ENCODE measurements at places on chromosomes 5 and 9.
A peak's percentile ranks its signal among the peaks of the same experiment; 100 is the strongest.

GRCh38 chr5:172598251-172599203 is 42.5 kb upstream of the NEURL1B start:
- DNase-seq: no peak

- no peak for DNase-seq
These were observed 490.9 kb downstream of the GADD45G start for GRCh38 chr9:90095682-90096081.

DNA sequence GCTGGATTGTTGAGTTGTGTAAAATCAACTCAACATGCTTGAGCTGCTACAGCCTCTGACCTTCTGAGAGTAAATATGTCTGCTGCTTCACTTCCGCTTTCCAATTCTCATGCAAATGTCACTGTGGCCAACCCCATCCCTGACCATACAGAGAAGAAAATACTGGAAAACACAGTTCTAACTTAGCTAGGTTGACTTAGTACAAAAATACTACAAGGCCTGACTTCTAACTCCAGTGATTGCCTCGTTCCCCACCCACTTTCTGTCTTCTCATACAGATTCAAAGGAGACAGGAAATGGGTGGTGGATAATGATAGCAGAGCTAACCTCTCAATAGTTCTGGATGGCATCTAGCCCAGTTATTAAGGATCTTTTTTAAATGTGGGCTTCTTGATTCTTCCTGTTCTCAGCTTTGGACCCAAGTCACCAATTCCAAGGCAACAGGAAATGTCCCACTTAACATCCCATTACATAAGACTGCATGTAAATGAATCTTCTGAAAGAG is 226.6 kb upstream of the SLC24A2 start:
- DNase-seq: no peak

GRCh38 chr5:14824499-14824898 is 47.1 kb downstream of the ANKH start:
- DNase-seq: no peak

- DNase-seq: peak; percentile 71
These were observed 238.1 kb downstream of the ROR2 start for GRCh38 chr9:91711755-91712601.

DNA sequence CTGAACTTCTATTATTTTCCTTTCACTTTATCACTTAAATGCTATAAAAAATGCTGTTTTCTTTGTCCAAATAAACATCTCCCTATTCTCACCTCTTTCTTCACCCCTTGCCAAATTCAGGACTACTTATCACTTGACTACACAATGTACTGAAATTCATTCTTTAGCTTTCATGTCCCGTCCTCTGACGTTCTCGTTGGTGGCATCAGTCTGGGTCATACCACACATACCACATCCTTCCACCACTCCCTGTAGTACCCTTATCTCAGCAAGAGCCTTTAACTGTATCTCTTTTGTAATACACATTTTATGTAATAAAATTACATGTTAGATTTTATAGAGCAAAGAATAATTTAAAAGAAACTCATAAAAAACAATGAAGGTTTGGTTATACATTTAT is 231.1 kb upstream of the PAPPA start:
- no peak for DNase-seq

DNA sequence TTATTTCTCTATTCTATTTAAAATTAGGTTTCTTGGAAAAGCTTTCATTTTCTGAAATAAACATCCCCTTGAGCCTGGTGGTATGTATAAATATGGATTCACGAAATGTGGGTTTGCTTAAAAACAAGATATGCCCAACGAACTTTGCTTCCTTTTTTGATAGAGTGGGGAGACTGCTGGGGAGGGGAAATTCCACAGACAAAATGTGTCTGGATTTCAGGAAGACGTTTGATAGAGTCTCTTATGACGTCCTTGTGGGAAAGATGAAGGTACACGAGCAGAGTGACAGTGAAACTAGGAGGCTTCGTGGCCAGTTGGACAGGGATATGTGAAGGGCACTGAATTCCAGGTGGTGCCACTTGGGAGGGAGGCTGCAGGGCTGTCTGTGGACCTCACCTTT is 84.5 kb upstream of the RPS23 start:
- DNase-seq: no peak

DNA sequence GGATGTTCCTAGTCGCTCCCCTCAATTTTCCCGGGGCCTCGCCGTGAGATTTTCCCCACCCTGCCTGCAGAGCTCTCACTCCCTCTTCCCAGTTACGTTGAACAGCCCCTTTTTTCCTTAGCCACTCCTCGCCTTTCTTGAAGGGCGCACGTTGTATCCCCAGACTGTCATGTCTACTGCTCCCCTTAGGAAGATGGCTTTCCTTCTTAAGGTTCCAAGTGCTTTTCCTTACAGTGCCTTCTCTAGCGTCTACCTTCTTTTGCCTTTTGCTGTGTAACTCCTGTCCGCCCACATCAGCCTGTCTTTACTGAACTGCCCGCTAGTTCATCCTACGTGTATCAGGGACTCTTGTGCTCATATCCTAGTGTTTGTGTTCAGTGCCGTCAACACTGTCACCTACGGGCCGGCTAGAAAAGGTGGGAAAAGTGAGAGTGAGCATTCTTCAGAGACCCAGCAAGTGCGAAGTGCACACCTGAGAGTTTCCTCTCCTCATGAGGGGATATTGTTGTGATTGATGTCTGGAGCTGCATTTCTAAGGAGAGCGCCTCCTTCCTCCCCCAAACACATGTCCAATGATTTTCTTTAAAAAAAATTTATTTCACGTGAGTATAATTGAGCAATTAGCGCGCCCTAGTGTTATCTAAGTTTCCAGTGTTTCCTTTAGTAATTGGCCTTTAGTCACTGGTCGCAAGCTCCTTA is 764 bp downstream of the CAMLG start:
- peak; percentile 51 for DNase-seq

DNA sequence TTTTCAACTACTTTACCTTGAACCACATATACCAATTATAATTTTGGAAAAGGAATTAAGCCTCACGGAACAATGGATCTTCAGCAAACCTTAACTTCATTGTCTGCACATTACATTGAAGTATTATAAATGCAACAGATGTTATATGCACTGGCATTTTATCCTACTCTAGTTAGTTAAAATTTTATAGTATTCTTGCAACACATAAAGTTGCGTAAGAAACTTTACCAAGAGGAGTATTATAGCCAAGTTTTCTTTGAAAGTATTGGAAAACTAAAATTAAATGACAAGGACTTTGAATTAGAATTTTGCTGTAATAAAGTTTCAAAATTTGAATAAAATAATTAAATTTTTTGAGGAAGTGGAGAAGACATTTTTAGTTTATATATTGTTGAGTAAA is 63.4 kb upstream of the SREK1 start:
- DNase-seq: no peak

- peak; percentile 34 for DNase-seq
These were observed 18.9 kb upstream of the GLIS3 start for GRCh38 chr9:4318741-4319140.

- peak; percentile 88 for DNase-seq
These were observed 2.1 kb upstream of the CAMK2A start for GRCh38 chr5:150291388-150292385.

DNA sequence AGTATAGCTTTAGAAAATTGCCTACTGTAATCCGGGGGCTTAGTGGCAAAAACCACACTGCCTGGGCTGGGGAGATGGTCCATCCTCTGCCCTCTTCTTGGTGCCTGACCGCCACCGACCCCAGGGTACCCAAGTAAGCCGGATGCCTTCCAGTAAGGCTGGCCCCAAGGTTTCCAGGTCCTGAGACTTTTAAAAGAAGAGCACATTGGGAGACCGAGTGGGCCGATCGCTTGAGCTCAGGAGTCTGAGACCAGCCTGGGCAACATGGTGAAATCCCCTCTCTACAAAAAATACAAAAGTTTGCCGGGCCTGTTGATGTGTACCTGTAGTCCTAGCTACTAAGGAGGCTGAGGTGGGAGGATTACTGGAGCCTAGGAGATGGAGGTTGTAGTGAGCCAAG is 406.7 kb upstream of the IRX4 start:
- DNase-seq: no peak

DNA sequence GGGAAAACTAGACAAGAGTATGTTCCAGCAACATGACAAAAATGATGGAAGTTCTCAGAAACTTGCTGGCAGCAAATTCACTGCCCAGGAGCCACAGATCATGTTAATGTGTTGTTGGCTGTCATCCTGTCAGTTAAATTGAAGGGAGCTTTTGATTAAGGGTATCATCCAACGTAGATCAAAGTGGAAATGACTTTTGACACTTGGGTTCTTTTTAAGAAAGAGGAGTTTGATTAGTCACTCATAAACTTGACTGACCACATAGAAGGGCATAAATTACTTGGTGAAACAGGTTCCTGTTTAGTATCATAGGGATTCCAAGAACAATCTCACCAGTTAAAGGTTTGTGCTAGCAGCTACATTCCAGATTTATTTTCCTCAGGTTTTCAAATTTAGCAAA is 288.7 kb downstream of the CSNK1G3 start:
- no peak for DNase-seq

GRCh38 chr5:119742311-119742710 is 113.0 kb downstream of the FAM170A start:
- peak; percentile 6 for DNase-seq

GRCh38 chr5:65674749-65675148 is 47.2 kb downstream of the SGTB start:
- no peak for DNase-seq
